ENCODE measurements at places on chromosomes 4 and X.

- DNase-seq: no peak
Measured at GRCh38 chr4:186820391-186820891, 96.8 kb upstream of the FAT1 start.

- no peak for DNase-seq
Measured at GRCh38 chr4:62627141-62627540, 1427.0 kb downstream of the ADGRL3 start.

DNA sequence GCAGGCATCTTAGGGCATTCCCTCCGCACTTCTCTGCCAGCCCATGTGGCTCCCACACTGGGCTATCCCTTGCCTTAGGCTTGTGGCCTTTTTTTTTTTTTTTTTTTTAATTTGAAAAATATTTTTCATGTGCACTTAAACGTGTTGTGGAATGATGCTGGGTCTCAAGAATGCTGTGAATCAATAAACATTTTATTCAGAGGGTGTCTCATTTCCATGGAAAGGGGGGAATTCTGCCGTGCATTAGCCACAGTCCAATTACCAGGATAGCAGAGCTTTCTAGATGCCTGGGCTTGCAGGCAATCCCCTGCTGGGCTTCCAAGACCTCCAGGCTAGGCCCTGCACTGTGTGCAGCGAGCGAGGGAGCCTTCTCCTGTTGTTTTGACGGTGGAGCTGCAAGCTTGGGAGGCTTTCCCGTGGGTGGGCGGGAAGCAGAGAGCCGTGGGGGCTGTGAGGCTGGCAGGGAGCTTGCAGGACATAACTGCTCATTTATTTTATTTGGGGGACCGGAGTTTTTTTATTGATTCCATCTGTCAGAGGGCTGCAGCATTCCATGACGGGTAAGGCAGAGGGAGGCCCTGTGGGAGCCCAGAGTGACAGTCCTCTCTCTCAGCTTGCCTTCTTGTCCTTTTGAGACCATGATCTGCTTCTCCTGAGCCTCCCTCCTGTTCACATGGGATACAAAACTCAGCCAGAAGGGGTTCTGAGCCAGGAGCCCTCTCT, 2.6 kb upstream of the CPZ start:
- no peak for DNase-seq

DNA sequence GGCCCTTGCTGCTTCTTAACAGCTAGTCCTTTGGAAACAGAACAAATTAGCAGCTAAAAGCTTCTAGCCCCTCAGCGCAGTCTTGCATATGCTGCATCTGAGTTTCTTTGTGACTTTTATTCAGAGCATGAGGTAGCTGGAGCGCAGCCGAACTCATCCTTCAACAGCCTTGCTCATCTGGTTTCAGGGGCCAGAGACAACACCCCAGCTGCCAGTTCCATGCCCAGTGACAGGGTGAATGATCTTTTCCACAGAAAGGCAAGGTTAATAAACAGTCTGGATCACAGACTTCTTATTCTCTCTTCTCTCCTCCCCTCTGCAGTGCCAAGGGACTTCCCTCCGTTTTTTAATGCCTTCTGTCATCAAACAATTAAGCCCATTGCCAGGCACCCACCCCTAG, 216.6 kb upstream of the INTU start:
- DNase-seq: no peak

DNA sequence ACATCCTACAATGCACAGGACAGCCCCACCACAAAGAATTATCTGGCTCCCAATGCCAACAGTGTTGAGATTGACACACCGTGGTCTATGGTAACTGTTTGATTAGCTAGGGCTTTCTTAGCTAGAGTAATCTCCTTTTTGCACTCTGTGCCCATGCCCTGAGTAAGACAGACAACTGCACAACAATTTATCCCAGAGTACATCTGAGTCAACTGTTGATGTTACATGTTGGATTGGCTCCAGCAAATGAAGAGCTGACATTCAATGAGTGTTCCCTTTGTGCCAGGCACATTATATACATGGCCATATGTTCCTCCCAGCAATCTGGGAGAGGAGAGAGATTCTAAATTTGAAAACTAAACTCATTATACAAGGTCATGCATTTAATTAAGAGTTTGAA, 3.9 kb upstream of the FAM9C start:
- DNase-seq: no peak

Measured in NCI-H774 (cell line).